Thoracic aorta endothelial cell (primary cell): ENCODE measurements at places on chromosomes 7 and 10. TPM values are rescaled to one million over a fixed set of nuclear protein-coding genes. Genes with fewer than 3 reads are reported as not detected.

Gene ATRNL1
- not detected in 2 replicates for total RNA-seq

Gene AKR1C4
- total RNA-seq = not detected in 2 replicates

Gene ITPRID1
- not detected in 2 replicates for total RNA-seq

Gene EBLN1
- not detected in 2 replicates for total RNA-seq

Gene PRSS37
- not detected in 2 replicates for total RNA-seq

Gene NUTM2E
- total RNA-seq = not detected in 2 replicates

Gene ZC3HAV1L
- total RNA-seq = 31.3 and 31.9 TPM in 2 replicates

Gene KLHL7
- total RNA-seq = 48.2 and 58.0 TPM in 2 replicates

Gene DOCK4
- 313 and 365 TPM in 2 replicates for total RNA-seq

Gene TMEM140
- total RNA-seq = 9.6 and 11.8 TPM in 2 replicates

Gene RPEL1
- 0.07 and 0.27 TPM in 2 replicates for total RNA-seq

Gene MSS51
- 2.0 TPM in 2 replicates for total RNA-seq

Gene SHH
- total RNA-seq = not detected in 2 replicates

Gene HHEX
- 78.8 and 89.9 TPM in 2 replicates for total RNA-seq

Gene HMX3
- total RNA-seq = not detected in 2 replicates

Gene PPP1R9A
- total RNA-seq = 4.1 and 6.9 TPM in 2 replicates

Gene SH2B2
- 0.93 and 1.0 TPM in 2 replicates for total RNA-seq

Gene ACSM6
- not detected in 2 replicates for total RNA-seq

Gene SPDYE5
- under 0.01 TPM in 1 of 2 replicates, not detected in the other for total RNA-seq

Gene MRLN
- total RNA-seq = not detected in 2 replicates

Gene SUFU
- total RNA-seq = 4.5 and 6.7 TPM in 2 replicates

Gene DDX56
- total RNA-seq = 60.5 and 60.6 TPM in 2 replicates

Gene EIF4EBP2
- total RNA-seq = 60.2 and 62.4 TPM in 2 replicates

Gene APBB1IP
- not detected in 2 replicates for total RNA-seq

Gene CLDN4
- total RNA-seq = under 0.01 TPM in 1 of 2 replicates, not detected in the other

Gene HOXA6
- 5.4 TPM in 1 of 2 replicates, not detected in the other for total RNA-seq

Gene GSTO2
- total RNA-seq = 0.53 and 0.65 TPM in 2 replicates

Gene OR2A7
- total RNA-seq = 0.27 and 0.65 TPM in 2 replicates

Gene GPC2
- 3.9 and 4.1 TPM in 2 replicates for total RNA-seq
